ENCODE measurements at places on chromosomes 11 and 22.

- peak; percentile 88 for DNase-seq
These were observed 64.5 kb upstream of the PHOX2A start for GRCh38 chr11:72308226-72309073.

DNA sequence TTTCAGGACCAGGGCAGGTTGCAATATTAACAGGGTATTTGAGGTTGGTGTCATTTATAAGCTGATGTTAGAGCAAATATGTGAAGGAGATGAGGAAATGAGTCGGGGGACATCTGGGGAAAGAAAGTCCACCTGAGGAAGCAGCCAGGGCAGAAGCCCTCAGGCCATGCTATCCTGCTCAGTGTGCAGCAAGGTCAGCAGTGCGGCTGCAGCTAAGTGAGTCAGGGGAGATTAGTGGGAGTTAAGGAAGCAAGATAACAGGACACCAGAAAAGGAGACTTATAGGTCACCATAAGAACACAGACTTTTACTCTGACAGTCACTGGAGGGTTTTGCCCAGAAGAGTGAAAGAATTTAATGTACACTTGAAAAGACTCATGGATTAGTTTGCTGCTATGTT lies 468.9 kb downstream of the NTM start:
- DNase-seq: no peak

DNA sequence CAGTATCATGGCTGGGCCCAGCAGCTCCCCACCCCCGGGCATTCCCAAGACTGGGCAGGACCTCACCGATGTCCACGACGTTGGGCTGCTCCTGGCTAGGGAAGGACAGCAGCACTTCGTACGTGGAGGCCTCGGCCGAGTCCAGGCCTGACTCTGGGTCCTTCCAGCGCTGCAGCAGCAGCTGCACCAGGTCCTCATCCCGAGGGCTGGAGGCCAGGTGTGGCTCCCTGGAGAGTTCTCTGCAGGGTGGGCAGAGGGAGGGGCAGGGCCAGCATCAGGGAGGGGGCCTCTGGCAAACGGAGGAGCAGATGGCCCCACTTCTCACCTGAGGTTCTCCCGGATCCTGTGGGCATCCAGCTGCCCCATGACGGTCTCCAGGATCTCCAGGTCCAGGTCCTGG lies 341 bp downstream of the NAALADL1 start:
- no peak for DNase-seq

DNA sequence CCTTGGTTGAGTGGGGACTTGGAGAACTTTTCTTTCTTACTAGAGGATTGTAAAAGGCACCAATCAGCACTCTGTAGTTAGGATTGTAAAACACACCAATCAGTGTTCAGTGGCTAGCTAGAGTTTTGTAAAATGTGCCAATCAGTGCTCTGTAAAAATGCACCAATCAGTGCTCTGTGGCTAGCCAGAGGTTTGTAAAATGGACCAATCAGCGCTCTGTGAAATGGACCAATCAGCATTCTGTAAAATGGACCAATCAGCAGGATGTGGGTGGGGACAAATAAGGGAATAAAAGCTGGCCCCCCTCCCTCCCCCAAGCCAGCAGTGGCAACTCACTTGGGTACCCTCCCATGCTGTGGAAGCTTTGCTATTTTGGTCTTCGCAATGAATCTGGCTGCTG lies 5.5 kb upstream of the DRG1 start:
- no peak for DNase-seq

DNA sequence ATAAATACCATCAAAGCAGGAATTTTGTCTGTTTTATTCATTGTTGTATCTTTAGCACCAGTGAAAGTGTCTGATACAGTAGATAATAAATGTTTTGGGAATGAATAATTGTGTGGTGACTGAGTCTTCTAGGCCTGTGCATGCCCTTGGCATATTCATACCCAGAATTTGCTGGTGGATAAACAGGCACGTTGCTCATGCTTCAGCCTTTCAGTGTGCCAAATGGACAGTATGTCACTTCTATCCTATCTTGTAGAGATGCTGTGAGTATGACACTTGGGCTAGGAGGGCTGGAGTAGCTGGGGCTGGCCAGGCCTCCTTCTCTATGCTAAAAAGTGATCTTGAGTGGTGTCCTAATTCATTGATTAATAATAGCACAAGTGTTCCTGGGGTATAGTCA lies 287.3 kb upstream of the DDI1 start:
- DNase-seq: no peak

- no peak for DNase-seq
These were observed 2.6 kb upstream of the INSC start for GRCh38 chr11:15112131-15112541.

- no peak for DNase-seq
These were observed 8.1 kb downstream of the SCARF2 start for GRCh38 chr22:20429254-20430100.

- DNase-seq: no peak
These were observed 5.7 kb downstream of the PRR5 start for GRCh38 chr22:44707752-44708151.

DNA sequence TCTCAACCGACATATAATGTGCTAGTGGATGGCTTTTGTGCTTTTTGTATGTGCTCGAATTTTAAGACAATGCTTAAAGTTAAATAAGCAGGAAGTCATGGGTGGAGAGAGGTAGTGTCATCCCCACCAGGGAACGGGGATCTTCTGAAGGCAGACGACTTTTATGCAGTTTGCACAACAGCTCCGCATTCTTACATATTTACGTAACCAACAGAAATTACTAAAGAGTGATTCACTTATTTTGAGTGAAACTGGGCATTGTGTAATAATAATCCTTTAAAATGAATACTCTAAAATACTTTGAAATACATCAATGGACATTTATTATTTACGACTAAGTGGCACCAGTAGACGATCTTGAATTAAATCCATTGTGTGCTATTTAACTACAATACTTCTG lies 305.1 kb downstream of the CNTN5 start:
- DNase-seq: no peak

DNA sequence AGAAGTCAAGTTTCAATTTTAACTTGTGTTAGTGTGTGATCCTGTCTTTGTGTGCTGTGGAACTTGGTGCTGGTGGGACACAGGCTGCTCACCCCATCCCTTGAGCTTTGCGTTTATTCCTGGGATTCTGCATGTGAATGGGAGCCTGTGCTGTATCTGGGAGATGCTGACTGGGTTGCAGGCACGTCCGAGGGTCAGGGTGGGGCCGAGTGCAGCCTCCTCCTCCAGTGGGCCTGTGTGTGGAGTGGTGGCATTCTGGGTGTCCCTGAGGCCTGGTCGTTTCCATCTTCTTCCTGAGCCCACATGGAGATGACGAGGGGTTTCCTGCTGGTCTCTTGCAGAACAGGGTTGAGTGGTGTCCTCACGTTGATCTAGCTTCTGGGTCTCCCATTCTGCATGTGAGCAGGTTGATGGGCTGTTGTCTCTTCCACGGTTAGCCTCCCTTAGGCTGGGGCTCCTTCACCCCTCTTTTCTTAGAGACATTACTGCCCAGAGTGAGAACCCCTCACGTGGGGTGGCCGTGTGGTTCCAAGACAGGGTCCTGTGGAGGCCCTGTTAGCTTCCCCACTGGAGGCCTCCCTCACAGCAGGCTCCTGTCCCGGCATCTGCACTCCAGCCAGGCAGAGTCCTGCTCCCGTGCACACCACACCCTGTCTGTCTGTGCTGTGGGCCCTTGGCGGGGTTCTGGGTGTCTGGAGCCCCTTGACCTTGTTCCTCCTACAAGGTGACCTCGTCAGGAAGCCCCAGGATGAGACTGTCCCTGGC lies 4.9 kb downstream of the PTDSS2 start:
- DNase-seq: no peak

GRCh38 chr11:31806928-31807798 lies 4.0 kb downstream of the PAX6 start:
- DNase-seq: no peak

- DNase-seq: no peak
These were observed 1.4 kb downstream of the ZFP91 start for GRCh38 chr11:58580311-58580710.

DNA sequence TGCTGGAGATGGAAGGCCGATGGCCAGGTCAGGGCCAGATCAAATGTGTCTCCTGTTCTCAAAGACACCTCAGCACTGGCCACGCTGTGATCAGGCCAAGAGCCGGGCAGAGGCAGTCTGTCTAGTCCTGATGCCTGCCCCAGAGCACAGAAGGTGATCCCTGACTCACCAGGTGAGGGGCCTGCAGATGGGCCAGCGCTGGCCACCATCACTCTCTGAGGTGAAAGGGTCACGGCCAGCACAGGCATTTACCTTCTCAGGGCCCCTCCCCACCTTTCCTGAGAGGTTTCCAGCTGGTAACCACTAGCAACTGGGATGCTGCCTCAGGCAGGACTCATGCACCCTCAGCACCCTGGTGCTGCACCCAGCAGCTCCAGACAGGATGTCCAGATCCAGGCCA lies 2.9 kb downstream of the SBF1 start:
- DNase-seq: no peak

Measured in NCI-H1694 (cell line).